ENCODE measurements at places on chromosomes 2 and 18. TPM values are rescaled to one million over a fixed set of nuclear protein-coding genes. Genes with fewer than 3 reads are reported as not detected.

GRCh38 chr2:98454073-98454472 is 9.4 kb downstream of the INPP4A start:
- no peak overlapping the region for H3K27ac ChIP-seq
- no peak overlapping the region for H3K4me3 ChIP-seq
- no peak for DNase-seq
- no peaks in the 10 kb centered on the region for H3K27me3 ChIP-seq

DNA sequence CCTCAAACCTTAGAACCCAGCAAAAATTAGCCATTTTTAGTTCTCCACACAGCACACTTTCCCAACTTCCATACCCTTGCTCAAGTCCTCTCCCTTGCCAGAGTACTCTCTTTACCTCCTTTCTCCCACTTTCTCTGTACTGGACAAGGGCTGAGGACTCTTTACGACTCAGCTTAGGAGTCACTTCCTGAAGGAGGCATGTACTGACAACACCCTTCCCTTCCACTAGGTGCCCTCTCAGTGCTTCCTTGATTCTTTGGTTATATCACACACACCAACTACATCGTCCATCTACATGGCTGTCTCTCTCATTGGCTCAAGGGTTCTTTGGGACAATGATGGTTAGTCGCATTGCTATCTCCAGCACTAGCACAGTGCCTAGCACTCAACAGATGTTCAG is 5.2 kb upstream of the C18orf63 start:
- H3K27me3 ChIP-seq: peaks cover 4% of the 10 kb centered on the region
- no peak for DNase-seq
- H3K4me1 ChIP-seq: no peaks in the 10 kb centered on the region
- no peaks in the 10 kb centered on the region for H3K36me3 ChIP-seq
- H3K4me3 ChIP-seq: no peak overlapping the region

DNA sequence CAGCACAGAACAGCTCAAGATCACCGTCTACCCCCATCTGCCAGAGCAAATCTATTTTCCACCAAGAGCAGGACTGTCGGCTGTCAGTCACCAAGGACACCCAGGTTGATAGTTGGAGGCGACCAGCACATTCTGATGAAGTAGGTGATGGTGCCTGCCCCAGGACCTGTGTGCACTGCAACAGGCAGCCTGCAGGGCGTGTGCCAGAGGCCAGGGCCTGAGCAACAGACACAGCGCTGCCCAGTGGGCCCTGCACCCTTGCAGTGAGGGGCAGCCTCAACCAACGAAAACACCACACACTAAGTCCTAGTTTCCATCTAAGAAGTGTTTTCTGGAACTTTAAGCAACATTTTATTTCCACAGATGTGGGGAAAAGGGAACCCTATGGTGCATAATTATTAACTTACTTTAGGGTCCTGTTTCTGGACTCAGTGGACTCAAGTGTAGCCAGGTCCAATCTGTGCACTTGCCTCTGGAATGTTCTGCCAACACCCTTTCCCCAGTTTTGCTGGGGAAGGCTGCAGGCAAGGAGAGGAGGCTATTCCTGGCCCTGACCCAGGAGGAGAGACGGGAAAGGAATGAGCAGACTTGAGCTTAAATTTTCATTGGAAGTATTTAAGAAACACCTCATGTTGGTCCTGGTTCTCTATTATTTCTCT is 61.5 kb downstream of the ADNP2 start:
- peaks cover 25% of the 10 kb centered on the region for H3K4me1 ChIP-seq
- DNase-seq: no peak
- H3K27me3 ChIP-seq: no peaks in the 10 kb centered on the region
- no peak overlapping the region for H3K27ac ChIP-seq
- peaks cover 5% of the 10 kb centered on the region for H3K36me3 ChIP-seq
- no peak overlapping the region for H3K4me3 ChIP-seq

- H3K36me3 ChIP-seq: no peaks in the 10 kb centered on the region
- H3K4me3 ChIP-seq: no peak overlapping the region
- no peaks in the 10 kb centered on the region for H3K27me3 ChIP-seq
- no peak overlapping the region for H3K27ac ChIP-seq
These were observed 1218.5 kb downstream of the SUCLG1 start for GRCh38 chr2:83240611-83241010.

- no peak overlapping the region for H3K27ac ChIP-seq
- no peak for DNase-seq
- H3K27me3 ChIP-seq: no peaks in the 10 kb centered on the region
- no peaks in the 10 kb centered on the region for H3K4me1 ChIP-seq
- no peaks in the 10 kb centered on the region for H3K36me3 ChIP-seq
These were observed 479.3 kb downstream of the IRS1 start for GRCh38 chr2:226320076-226320948.

DNA sequence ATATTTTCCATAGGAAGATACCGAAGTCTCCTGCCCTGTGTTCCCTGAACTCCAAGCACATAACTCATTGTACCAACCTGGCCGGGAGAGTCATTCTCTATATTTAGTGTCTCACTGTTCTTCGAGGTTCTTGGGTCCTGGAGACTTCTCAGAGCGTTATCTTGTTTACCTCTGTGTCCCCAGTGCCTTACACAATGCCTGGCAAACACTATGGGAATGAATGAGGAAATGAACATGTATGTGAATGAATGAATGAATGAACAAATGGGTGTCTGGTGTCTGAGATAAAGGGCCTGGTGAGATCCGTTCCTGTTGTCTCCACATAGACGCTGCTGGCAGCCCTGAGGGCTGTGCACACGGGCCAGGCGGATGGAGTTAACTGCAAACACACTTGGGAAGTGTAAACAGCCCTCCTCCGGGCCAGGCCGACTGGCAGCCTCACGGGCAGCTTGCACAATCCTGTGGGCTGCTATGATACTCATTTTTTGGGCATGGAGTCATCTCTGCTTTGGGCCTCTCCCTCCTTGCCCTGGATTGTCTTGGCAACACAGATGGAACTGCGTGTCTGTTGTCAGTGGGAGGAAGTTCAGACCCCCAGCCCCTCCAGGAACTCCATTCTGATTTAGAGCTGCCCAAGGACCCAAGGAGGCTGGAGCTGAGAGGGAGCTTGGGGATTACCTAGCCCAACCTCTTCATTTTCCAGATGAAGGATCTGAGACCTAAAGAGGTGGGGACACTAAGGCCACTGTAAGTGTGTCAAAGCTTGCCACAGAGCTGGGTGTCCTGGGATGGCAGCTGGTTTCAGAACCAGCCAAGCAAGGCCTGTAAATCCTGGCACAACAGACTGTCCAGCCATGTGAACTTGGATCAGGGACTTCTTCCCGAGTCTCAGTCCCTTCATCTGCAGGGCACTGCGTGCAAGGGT is 124.4 kb downstream of the INHBB start:
- H3K4me1 ChIP-seq: peaks cover 71% of the 10 kb centered on the region
- H3K4me3 ChIP-seq: no peak overlapping the region
- H3K36me3 ChIP-seq: no peaks in the 10 kb centered on the region
- H3K27ac ChIP-seq: peak overlapping the region; percentile 85
- H3K27me3 ChIP-seq: no peaks in the 10 kb centered on the region
- DNase-seq: peak; percentile 93

Gene FLACC1
- total RNA-seq: 1.0 TPM

DNA sequence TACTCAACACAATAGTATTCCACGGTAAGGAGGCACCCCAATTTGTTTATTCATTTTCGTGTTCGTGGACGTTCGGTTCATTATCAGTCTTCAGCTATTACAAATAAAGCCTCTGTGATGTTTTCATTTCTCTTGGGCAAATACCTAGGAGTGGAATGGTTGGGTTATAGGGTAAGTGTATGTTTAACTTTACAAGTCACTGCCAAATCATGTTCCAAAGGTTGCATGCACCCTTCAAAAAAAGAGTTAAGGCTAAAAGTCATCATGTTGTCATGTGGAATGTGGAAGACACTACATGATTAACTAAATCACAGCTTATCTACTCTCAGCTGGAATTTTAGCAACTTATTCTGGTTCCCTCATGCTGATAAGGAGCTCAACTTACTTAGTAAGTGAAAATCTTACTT is 15.8 kb downstream of the INO80C start:
- H3K4me3 ChIP-seq: no peak overlapping the region
- H3K4me1 ChIP-seq: peaks cover 22% of the 10 kb centered on the region
- H3K27ac ChIP-seq: no peak overlapping the region
- DNase-seq: no peak

Gene SLC9A2
- 1.2 TPM for total RNA-seq

Gene ZSWIM2
- total RNA-seq: not detected

DNA sequence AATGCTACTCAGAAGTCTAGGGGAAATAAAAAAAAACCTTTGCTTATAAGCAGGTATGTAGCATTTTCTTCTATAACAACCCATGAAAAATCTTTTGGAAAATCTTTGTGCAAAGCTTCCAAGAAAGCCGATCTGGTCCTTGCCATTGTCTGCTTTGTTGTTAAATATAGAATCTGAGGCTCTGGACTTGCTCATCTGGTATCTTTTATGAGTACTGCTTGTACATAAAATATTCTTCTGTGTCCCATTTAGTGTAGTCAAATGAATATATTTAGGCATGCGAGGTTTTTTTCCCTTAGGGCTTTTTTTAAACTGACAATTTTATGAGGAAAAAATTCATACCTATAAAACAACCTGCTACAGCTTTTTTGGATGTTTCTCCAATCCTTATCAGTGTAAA is 45.0 kb upstream of the RMND5A start:
- H3K27ac ChIP-seq: no peak overlapping the region
- H3K36me3 ChIP-seq: no peaks in the 10 kb centered on the region
- H3K4me3 ChIP-seq: no peak overlapping the region
- H3K27me3 ChIP-seq: no peaks in the 10 kb centered on the region

GRCh38 chr2:207929923-207930322 is 95.4 kb downstream of the PLEKHM3 start:
- H3K36me3 ChIP-seq: no peaks in the 10 kb centered on the region
- no peaks in the 10 kb centered on the region for H3K4me1 ChIP-seq
- H3K27ac ChIP-seq: no peak overlapping the region
- H3K27me3 ChIP-seq: no peaks in the 10 kb centered on the region
- DNase-seq: no peak

- no peak overlapping the region for H3K4me3 ChIP-seq
- no peak overlapping the region for H3K27ac ChIP-seq
These were observed 1.6 kb upstream of the IGFBP5 start for GRCh38 chr2:216696751-216697560.

DNA sequence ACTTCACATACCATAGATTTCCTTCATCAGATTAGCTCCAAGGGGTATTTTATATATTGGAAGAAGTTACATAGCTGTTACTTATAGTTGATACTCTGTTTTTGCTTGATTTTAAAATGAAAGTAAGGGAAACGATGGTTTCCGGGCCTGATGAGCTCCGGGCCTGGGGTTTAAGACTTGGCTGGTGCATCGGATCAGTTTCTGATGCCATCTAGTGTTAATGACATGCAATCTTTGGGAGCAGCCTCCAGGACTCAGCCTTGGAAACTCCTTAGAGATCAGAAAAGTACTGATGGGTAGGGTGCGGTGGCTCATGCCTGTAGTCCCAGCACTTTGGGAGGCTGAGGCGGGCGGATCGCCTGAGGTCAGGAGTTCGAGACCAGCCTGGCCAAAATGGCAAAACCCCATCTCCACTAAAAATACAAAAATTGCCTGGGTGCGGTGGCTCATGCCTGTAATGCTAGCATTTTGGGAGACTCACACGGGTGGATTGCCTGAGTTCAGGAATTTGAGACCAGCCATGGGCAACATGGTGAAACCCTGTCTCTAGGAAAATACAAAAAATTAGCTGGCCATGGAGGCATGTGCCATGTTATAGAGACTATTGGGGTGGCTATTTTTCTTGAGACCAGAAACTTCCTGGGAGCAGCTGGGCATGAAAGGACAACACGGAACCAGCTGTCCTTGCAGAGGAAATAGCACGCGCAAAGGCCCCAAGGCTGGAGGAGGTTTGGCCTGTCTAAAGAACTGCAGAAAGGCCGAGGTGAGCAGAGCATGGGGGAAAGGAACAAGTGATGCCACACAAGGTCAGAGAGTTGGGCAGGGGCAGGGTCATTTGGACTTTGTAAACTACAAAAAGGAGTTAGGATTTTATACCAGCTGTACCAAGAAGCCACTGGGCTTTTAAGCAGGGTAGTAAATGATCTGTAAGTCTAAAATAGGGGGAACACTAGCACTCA is 46.9 kb upstream of the CNOT11 start:
- no peaks in the 10 kb centered on the region for H3K36me3 ChIP-seq
- no peak for DNase-seq
- no peak overlapping the region for H3K27ac ChIP-seq
- H3K4me1 ChIP-seq: peaks cover 3% of the 10 kb centered on the region
- H3K27me3 ChIP-seq: no peaks in the 10 kb centered on the region

Gene GAREM1
- total RNA-seq: 70.8 TPM

DNA sequence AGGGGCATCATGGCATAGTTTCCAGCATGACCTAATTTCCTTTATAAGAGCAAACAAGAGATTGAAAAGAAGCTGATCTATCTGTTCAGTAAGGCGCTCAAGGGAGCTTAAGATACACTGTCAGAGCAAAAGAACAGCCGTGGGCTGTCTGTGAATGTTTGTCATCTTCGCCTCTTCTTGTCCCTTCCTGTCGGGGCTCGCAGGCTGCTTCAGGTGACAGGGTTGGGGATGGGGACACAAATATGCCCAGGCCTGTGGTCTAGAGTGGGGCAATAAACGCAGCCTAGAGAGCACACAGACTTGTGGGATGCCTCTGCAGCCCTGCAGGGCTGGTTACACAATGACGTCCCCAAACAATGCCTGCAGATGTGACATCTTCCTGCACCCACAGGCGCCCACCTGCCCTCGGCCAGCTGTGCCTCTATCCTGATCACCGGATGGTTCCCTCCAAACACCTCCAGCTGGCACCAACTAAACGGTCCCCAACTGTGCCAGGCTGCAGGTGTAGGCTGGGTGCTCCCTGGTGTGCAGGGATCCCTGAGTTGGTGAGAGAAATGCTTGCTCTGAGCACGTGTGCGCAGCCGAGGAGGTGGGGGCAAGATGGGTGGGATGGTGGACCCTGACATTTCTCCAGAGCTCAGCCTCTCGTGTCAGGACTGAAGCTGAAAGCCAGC is 72.8 kb downstream of the EDAR start:
- DNase-seq: no peak
- no peak overlapping the region for H3K27ac ChIP-seq
- no peaks in the 10 kb centered on the region for H3K4me1 ChIP-seq
- H3K4me3 ChIP-seq: no peak overlapping the region

Gene C2orf80
- not detected for total RNA-seq

GRCh38 chr2:37318401-37318800 is 6.2 kb downstream of the PRKD3 start:
- peaks cover 7% of the 10 kb centered on the region for H3K36me3 ChIP-seq
- no peak overlapping the region for H3K4me3 ChIP-seq
- DNase-seq: no peak
- peaks cover 57% of the 10 kb centered on the region for H3K4me1 ChIP-seq
- no peak overlapping the region for H3K27ac ChIP-seq

Gene ANKRD53
- total RNA-seq: not detected

Gene TUBA4A
- total RNA-seq: 372 TPM

- no peaks in the 10 kb centered on the region for H3K36me3 ChIP-seq
- no peak overlapping the region for H3K27ac ChIP-seq
- peaks cover 5% of the 10 kb centered on the region for H3K27me3 ChIP-seq
- DNase-seq: peak; percentile 69
- H3K4me3 ChIP-seq: no peak overlapping the region
These were observed 79.1 kb downstream of the TWIST2 start for GRCh38 chr2:238926761-238927611.

Gene XDH
- 2.1 TPM for total RNA-seq

All from suprapubic skin (tissue), 4 donors.